GM23248 (cell line): ENCODE measurements at places on chromosomes 3 and 15. TPM values are rescaled to one million over a fixed set of nuclear protein-coding genes. Genes with fewer than 3 reads are reported as not detected.

Gene PLSCR2
- not detected in 2 replicates for total RNA-seq

DNA sequence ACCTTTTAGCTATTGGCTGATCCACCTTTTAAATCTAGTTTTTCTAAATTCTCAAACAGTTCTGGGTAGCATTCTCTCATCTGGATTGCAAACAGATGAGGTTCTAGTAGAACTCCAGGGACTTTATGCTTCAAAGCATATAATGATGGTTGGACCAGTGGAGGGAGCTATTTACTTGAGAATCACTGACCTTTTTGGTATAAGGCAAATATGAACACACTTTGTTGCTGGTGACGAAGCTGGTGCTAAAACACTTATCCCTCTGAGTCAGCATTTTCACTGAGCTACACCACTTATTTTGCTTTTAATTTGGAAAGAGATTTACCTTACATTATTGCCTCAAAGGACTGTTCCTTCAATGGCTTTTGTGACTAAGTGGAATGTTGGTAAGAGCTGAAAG, 58.6 kb upstream of the SLITRK3 start:
- no peaks in the 10 kb centered on the region for H3K36me3 ChIP-seq
- DNase-seq, result peak; percentile 0
- no peaks in the 10 kb centered on the region for H3K27me3 ChIP-seq
- H3K4me1 ChIP-seq, result no peaks in the 10 kb centered on the region

DNA sequence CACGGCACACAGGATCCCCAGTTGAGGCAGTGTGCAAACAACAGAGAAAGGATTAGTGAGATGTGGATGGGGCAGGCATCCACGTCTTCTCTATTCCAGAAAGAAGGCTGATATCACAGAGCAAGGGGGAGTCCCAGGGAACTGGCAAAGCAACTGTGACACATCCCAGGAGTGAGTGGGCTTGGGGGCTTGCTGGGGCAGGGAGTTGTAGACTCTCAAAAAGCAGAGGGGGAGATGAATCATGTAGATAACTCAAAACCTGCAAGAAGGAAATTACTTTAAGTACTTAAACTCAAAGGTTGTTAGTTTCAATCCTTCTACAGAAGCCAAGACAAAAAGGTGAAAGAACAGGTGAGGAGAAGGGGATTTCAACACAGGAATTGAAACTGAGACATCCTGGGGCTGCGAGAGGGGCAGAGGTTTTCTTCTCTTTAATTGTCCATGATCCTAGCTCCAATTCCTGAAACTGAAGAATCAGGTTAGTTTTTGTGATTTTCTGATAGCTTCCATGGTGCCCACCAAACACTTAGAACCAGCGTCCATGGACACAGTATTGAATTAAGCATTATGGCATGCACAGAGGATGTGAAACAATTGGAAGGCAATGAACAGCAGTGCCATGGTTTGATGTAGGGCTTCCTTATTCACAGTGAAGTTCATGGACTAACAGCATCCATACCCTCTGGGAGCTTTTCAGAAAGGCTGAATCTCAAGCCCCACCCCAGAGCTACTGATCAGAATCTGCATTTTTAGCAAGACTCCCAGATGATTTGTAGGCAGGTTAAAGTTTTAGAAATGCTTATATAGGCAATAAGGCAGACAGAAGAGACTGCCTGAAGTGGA, 52.0 kb downstream of the CCR3 start:
- H3K27me3 ChIP-seq, result peaks cover 14% of the 10 kb centered on the region
- no peaks in the 10 kb centered on the region for H3K4me1 ChIP-seq
- H3K27ac ChIP-seq, result no peak overlapping the region
- no peaks in the 10 kb centered on the region for H3K36me3 ChIP-seq
- no peak for DNase-seq

DNA sequence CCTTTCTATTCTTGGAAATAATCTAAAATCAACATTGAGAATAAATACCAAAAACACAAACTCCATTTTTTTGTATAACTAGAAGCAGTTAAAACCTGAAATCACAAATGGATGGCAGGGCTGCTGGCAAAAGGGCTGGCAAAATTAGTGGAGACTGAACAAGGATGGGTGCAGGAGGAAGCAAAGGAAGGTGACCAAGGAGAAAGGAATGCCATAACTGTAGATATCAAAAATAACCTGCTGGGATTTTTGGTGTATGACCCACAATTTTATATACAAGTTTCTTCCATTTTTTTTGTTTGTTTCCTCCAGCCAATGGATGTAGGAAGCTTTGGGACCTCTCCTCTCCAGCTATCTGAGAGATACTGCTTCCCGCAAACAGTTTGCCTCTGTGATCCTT, 12.7 kb downstream of the CFAP44 start:
- H3K27ac ChIP-seq, result no peak overlapping the region
- DNase-seq, result peak; percentile 13
- no peak overlapping the region for H3K4me3 ChIP-seq
- no peaks in the 10 kb centered on the region for H3K27me3 ChIP-seq
- 0 out of 2 replicates have a peak, but pooled peaks cover 6% of the 10 kb centered on the region for H3K36me3 ChIP-seq

DNA sequence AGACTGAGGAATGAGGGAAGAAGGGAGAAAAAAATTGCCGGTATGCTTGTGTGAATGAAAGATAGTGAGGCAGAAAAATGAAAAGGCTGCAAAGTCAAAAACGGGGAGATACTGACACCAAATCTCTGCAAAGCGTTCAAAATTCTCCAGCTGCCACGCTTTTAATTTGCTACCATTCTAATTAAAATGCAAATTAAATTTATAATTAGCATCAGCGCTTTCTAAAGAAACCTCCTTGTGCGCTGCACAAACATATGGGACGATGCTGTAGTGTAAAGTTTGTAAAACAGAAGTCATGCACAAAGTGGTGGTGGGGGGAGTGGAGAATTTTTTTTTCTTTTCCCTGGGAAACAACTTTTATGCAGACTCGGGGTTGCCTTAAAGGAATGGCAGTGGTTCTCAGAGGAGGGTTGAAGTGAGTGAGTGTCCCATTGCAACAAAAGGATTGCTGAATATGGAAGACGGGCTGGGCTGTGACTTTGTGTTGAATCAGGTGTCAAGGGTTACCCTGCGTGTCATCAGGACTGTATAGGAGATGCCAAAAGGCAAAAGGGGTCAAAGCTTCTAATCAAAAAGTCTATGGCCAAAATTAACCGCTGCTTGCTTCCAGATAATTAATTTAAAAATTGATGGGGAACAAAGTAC, 472.2 kb downstream of the NR2F2 start:
- no peaks in the 10 kb centered on the region for H3K4me1 ChIP-seq
- DNase-seq, result no peak
- no peak overlapping the region for H3K27ac ChIP-seq
- H3K36me3 ChIP-seq, result no peaks in the 10 kb centered on the region
- no peaks in the 10 kb centered on the region for H3K27me3 ChIP-seq

Gene NPAP1
- total RNA-seq, result not detected in 2 replicates

GRCh38 chr3:169244119-169244864, 419.2 kb downstream of the MECOM start:
- H3K4me1 ChIP-seq, result peaks cover 32% of the 10 kb centered on the region
- no peaks in the 10 kb centered on the region for H3K27me3 ChIP-seq
- H3K27ac ChIP-seq, result no peak overlapping the region
- H3K4me3 ChIP-seq, result no peak overlapping the region

Gene CCR9
- total RNA-seq, result not detected in 2 replicates

GRCh38 chr3:111917300-111917699, 58.2 kb downstream of the PHLDB2 start:
- peaks cover 66% of the 10 kb centered on the region for H3K36me3 ChIP-seq
- H3K4me3 ChIP-seq, result no peak overlapping the region
- no peak overlapping the region for H3K27ac ChIP-seq
- H3K4me1 ChIP-seq, result peaks cover 17% of the 10 kb centered on the region
- DNase-seq, result peak; percentile 65

GRCh38 chr3:7209098-7209497, 348.2 kb downstream of the GRM7 start:
- no peak overlapping the region for H3K4me3 ChIP-seq
- no peaks in the 10 kb centered on the region for H3K4me1 ChIP-seq
- no peaks in the 10 kb centered on the region for H3K36me3 ChIP-seq
- no peak overlapping the region for H3K27ac ChIP-seq
- H3K27me3 ChIP-seq, result no peaks in the 10 kb centered on the region

DNA sequence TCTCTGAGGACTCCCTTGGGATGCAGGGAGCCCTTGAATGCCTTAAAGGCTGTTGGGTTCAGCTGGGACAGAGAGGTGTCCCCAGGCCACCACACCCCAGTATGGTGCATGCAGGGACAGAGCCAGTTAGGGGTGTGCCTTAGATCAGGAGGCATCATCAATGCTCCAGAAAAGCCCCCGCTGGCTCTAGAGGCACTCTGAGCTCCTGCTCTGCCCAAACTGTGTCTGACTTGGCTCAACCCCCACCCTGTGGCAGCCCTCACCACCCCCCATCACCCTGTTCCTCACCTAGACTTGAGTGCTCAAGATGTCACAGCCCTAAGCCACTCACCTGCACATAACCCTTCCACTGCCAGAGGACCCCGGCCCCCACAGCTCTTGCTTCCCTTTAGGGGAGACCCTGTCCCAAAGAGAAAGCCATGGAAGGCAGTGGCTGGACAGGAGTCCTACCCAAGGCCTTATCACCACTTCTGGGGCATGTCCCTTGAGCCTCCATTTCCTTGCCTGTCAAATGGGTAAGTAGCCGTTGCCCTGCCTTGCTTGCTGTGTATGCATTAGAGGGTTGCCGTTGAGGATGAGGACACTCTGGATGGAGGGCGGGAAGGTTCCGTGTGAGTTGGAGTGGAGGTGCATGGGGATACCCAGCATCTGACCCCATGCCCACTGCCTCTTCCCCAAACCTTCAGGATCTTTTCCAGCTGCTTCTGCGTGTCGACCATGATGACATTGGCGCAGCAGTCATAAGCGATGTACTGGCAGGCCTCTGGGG, 41.4 kb downstream of the ACSBG1 start:
- H3K4me3 ChIP-seq, result no peak overlapping the region
- H3K36me3 ChIP-seq, result no peaks in the 10 kb centered on the region
- no peak overlapping the region for H3K27ac ChIP-seq
- no peaks in the 10 kb centered on the region for H3K4me1 ChIP-seq
- DNase-seq, result no peak

Gene CAMKV
- total RNA-seq, result not detected in 2 replicates

GRCh38 chr3:36489679-36490425, 109.5 kb downstream of the STAC start:
- H3K27ac ChIP-seq, result no peak overlapping the region
- H3K4me3 ChIP-seq, result no peak overlapping the region
- no peaks in the 10 kb centered on the region for H3K36me3 ChIP-seq
- H3K27me3 ChIP-seq, result no peaks in the 10 kb centered on the region

Gene COPB2
- 181 and 197 TPM in 2 replicates for total RNA-seq

DNA sequence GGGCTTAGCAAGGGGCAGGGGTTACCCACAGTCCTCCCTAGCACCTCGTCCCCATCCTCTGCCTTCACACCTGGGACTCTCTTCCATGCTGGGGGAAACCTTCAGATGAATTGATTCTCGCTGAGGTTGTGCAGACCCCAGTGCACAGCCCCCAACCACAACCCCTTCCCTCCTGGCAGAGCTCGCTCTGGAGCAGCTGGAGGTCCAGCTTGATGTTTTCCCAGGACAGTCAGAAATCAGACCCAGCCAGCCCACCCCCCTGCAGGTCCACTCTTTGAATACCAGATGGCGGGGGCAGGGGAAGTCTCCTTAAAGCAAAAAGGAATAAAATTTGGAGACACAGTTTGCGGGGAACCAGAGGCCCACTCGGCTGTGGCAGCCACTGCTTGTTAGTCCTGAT, 234.4 kb downstream of the XXYLT1 start:
- H3K27ac ChIP-seq, result no peak overlapping the region
- H3K4me3 ChIP-seq, result no peak overlapping the region
- no peak for DNase-seq
- H3K27me3 ChIP-seq, result 0 out of 2 replicates have a peak, but pooled peaks cover under 1% of the 10 kb centered on the region

DNA sequence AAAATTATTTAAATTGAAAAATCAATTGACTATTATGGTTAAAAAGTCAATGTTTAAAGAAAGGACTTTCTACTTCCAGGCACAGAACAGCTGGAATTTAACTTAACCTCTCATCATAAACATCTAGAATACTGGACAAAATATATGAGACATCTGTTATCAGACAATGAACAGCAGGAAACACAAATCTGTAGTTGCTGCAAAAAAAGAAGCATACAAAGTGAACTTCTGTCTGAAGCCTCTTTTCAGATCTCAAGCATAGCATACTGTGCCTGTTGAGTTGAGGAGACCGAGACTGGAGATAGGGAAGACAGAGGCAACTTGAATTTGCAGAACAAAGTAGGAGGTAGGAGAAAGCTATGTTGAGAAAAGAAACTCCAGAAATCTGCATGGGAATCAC, 140.0 kb upstream of the CBLB start:
- H3K36me3 ChIP-seq, result no peaks in the 10 kb centered on the region
- DNase-seq, result no peak
- H3K4me3 ChIP-seq, result no peak overlapping the region
- no peaks in the 10 kb centered on the region for H3K27me3 ChIP-seq
- peaks cover 26% of the 10 kb centered on the region for H3K4me1 ChIP-seq

DNA sequence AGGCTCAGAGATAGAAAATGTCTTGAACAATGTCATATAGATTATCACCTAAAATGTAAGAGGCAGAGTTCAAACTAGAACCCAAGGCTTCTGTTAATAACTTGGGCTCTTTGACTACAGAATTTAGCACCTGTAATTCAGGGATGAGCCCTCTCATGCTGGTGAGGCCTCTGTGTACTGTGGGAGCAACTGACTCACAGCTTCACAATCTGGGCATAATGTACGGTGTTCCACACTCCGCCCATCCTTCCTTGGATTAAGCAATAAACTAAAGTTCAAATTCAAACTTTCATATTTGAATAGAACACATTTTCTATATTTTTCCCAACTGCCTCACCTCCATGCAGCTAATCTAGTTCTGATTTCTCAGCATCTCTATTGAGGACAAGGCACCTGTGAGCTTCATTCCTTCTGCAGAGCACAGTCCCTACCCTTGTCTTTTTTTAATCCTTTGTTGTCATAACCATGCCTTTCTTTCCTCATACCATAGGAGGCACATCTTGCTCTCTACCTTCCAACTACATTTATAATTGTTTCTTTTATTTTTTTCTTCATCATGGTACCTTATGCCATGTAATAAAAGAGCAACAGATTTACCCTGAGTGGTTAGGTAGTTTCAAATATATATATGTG, 392.1 kb downstream of the NLGN1 start:
- peak; percentile 56 for DNase-seq
- no peaks in the 10 kb centered on the region for H3K27me3 ChIP-seq
- H3K4me3 ChIP-seq, result no peak overlapping the region
- no peak overlapping the region for H3K27ac ChIP-seq
- H3K36me3 ChIP-seq, result no peaks in the 10 kb centered on the region

GRCh38 chr3:177597311-177598096, 400.2 kb upstream of the TBL1XR1 start:
- no peaks in the 10 kb centered on the region for H3K36me3 ChIP-seq
- peak overlapping the region; percentile 52 for H3K4me3 ChIP-seq
- H3K4me1 ChIP-seq, result peaks cover 46% of the 10 kb centered on the region
